ENCODE measurements at places on chromosomes 5 and 9. TPM values are rescaled to one million over a fixed set of nuclear protein-coding genes. Genes with fewer than 3 reads are reported as not detected.

Gene PPP3R2
- total RNA-seq: not detected

Gene C9orf153
- 1.9 TPM for total RNA-seq

Gene MAP3K1
- total RNA-seq: 72.2 TPM

- DNase-seq: peak; percentile 2
These were observed 45.7 kb downstream of the GTF3C4 start for GRCh38 chr9:132716007-132716406.

GRCh38 chr9:82170866-82171265, 182.3 kb downstream of the SPATA31D1 start:
- no peak for DNase-seq

- no peak for DNase-seq
These were observed 29.0 kb downstream of the HK3 start for GRCh38 chr5:176870110-176870591.

GRCh38 chr9:6681957-6682501, 36.5 kb upstream of the GLDC start:
- peak; percentile 79 for DNase-seq

GRCh38 chr5:5586721-5587120, 164.2 kb downstream of the ICE1 start:
- no peak for DNase-seq
